ENCODE measurements at places on chromosomes 5 and 9.
A peak's percentile ranks its signal among the peaks of the same experiment; 100 is the strongest.

DNA sequence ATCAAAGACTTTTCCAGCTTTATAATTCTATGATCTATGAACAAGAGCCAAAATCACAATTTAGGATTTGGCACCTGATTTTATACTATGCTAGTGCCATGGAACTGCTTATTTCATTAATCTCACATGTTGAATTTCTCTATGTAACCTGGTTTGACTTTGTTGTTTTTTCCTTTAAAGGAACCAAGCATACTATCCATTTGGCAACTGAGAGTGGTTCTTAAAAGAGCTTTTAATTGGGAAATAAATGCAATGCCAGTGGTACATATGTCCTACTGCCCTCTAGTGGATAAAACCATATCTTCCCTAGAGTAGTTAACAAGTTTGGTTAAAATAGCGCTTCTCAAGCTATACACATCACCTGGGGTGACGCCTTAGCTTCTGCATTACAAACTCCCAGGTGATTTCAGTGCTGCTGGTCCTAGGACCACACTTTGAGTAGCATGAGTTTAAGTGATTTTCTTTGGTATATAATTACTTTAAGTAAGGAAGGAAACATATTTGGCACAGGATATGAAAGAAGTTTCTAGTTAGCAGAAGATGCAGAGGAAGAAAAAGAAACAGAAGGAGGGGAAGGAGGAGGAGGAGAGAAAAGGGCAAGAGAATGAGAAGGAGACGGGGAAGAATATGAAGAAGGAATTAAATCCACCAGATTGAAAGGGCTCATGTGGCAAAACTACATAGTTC, 56.8 kb downstream of the FGF10 start:
- DNase-seq = no peak

GRCh38 chr9:81268048-81268447, 421.3 kb downstream of the TLE1 start:
- DNase-seq = no peak

DNA sequence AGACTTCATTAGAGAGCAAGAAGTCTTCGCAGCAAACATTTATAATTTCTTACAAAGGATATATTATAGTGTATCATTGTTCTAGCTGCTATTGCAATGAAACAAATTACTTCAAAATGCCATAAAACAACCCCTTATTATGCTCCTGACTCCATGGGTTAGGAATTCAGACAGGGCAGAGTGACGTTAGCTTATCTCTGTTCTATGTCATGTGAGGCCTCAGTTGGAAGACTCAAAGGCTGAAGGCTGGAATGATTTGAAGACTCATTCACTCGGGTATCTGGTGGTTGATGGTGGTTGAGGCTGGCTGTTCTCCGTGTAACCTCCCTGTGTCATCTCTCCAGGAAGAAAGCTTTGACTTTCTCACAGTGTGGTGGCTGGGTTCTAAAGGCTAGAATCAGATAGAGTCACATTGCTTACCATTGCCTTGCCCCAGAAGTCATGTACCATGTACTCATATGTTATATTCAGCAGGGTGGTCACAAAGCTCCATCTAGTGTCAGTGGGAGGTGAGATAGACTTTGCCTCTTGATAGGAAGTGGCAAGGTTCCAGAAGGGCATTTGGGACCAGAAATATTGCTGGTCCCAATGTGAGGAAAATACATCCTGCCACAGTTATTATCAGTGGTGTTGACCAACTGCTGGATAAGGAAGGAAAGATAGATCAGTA, 226.9 kb downstream of the TMEM38B start:
- DNase-seq = no peak

- no peak for DNase-seq
These were observed 47.1 kb downstream of the HABP4 start for GRCh38 chr9:96497117-96497399.

- peak; percentile 66 for DNase-seq
These were observed 4.4 kb downstream of the ST8SIA4 start for GRCh38 chr5:100898504-100899346.

DNA sequence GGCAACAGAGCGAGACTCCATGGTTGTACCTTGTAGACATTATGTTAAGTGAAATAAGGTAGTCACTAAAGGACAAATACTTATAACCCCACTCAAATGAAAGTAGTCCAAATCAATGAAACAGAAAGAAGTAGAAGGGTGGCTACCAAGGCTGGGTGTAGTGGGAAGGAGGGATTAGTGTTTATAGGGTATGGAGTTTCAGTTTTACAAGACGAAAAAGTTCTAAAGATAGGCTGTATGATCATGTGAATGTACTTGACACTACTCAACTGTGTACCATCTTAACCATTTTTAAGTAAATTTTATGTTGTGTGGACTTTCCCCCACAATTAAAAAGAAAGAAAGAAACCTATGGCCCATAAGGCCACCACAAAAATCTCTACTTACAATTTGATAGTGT, 32.2 kb downstream of the ALDH7A1 start:
- no peak for DNase-seq

DNA sequence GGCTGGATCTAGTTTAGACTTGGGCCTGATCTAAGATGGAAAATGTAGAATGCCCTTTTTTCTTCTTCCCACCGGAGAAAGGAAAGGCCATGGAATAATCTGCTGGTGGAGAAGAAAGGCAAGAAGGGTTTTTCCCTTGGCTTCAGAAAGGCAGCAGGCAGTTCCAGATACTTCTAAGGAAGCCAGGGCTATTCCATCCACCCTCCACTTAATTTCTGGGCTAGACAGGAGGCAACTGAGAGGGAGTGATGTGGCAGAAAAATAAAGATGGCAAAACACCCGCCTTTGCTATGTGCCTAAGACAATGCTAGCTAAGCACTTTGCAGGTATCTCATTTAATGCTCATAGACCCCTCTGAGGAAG, 9.9 kb downstream of the MYOZ3 start:
- no peak for DNase-seq

- no peak for DNase-seq
These were observed 105.4 kb upstream of the PAM start for GRCh38 chr5:102649731-102650130.

DNA sequence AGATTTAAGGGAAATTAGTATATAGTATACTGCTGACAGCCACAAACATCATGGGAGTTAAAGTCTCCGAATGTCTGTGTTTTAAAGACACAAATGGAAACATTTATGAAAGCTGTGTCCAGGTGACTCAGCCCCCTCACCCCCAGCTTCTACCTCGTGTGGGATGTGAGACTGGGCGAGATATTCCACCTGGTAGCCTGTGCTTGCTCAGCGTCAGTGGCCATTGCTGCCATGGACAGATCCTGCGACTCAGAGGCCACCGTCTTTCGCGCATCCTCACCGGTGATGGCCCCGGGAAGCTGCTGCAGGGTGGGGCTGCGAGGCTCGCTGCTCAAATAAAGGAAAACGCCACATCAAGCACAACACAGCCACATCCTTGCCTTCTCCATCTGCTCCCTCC, 31.2 kb upstream of the EXOC3 start:
- no peak for DNase-seq

DNA sequence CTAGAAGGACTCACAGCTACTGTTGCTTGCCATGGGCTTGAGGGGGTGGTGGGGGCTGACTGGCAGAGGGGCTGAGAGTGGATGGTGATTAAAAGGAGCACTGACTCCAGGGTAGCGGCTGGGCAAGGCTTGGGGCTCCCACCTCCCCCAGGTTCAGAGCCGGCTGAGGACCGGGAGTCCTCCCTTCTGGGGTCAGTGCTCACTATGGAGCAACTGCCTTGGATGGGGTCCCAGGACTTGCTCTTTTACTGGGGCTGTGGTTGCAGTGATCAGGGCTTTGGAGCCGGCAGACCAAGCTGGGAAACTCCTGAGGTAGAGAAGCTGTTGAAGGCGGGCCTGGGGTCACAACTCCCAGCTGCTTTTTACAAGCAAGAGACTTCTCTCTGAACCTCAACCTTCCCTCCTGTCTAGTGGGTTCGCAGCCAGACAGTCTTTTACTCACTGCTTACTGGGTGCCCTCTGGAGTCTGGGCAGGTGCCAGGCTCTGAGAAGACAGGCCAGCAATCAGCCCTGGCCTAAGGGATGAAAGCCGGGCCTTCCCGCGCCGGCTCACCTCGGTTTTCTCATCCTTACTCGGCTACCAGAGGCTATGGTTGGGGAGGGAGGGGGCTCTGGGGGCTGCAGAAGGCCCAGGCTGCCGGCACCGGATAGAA, 795 bp upstream of the ASS1 start:
- DNase-seq = no peak

DNA sequence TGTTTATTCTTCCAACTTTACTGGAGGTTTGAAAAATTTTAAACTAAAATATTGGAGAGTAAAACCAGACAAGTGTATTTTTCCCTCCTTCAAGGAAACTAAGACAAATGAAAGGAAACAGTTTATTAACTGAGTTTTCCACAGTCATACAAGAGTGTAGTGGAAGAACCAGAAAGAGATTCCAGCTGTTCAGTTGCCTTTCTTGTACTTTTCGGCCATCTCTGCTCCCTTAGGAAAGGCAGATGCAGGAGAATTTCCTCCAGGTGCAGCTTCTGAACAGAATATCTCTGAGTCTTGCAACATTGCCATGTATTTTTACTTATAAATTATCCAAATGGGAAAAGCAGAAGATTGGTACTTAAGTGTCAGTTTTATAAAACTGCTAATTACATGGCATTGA, 217.1 kb downstream of the MAST4 start:
- DNase-seq = no peak

DNA sequence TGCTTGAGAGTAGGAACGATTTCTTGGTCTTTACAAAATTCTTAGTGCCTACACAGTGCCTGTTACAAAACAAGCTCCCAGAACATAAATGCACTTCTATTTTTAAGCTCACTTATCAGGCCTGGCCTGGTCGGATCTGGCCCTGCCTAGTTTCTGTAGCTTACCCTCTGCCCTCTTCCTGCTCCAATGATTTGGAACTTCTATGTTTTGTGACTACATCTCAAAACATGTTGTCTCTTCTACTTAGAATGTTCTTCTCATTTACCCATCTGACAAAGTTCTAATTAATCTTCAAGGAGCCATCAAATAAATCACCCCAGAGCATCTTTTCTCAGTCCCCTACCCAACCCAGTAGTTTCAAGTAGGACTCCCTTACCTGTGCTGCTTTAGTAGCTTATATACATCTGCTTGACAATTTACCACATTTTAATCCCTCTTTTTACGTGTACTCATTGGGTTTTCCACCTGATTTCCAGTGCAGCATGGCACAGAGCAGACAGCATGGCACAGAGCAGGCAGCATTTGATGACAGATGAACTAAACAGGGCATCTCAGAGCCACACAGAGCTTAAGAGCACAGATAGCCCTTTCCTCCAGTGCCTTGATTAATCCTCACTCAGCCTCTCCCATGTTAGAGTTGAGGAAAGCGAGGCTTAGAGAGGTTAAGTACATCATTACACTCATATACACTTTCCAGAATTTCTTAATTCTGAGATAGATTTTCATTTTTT, 171.9 kb downstream of the MAPKAP1 start:
- peak; percentile 28 for DNase-seq

DNA sequence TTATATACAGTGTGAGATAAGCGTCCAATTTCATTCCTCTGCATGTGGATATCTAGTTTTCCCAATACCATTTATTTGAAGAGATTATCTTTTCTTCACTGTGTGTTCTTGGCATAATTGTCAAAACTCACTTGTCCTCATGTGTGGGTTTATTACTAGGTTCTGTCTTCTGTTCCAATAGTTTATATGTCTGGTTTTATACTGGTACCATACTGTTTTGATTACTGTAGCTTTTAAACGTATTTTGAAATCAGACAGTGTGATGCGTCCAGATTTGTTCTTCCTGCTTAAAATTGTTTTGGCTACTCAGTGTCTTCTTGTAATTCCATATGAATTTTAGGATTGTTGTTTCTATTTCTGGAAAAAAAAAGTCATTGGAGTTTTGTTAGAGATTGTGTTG, 10.2 kb downstream of the NDUFAF2 start:
- DNase-seq = no peak

GRCh38 chr5:172849606-172850453, 15.8 kb downstream of the ERGIC1 start:
- DNase-seq = peak; percentile 93

All from B cell (primary cell).